Renal cortical epithelial cell (primary cell): ENCODE measurements at places on chromosomes 16 and 17.
A peak's percentile ranks its signal among the peaks of the same experiment; 100 is the strongest.

GRCh38 chr16:80993307-80993706 is 13.4 kb downstream of the CMC2 start:
- DNase-seq, result peak; percentile 81

GRCh38 chr17:7840441-7840840 is 6.4 kb downstream of the KDM6B start:
- no peak for DNase-seq

DNA sequence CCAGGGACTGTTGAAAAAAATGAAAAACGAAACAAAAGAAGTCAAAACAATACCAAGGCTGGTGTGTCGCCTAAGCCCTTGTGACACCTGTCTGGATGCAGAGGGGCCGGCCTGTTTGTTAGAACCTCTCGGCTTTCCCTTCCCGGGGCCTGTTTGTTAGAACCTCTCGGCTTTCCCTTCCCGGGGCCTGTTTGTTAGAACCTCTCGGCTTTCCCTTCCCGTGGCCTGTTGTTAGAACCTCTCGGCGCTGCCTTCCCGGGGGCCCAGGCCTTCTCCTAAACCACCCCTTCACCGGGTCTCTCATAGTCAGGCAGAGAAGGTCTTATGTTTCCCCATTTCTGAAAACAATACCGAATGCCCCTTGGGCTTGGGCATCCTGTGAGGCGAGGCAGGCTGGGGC is 180.0 kb downstream of the BANP start:
- DNase-seq, result no peak

DNA sequence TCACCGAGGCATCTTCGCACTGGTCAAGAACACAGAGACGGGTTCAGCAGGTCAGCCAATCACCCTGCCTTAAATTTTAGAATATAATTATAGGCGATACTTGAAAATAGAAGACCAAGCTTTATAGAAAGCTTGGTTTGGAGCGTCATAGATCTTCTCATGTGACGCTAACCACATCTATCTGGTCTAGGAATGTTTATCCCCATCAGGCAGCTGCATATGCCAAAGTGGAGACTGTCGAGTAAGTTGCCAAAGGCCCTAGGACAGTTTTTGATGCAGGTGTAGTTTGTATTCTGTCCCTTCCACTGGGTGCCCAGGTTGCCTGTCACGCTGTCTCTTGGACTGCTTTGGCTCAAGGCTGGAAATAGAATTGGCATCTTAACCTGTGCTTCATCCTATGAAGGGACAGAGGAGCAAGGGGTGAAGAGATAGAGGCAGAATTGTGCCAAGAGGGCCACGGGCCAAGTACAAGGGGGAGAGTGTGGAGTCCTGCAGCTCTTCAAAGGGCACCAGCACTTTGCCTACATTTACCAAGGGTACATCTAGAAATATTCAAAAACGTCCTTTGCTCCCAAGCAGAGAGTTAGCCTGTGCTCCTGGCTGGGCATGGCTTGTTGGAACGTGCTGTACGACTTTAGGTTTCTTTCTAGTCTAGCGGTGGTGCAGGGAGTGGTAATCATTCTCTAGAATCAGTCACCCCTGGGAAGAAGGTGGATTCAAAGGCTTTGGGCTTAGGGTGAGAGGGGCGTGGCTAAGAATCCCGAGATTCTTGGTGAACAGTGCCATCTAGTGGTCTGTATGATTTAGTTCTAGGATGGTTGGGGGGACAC is 5.3 kb upstream of the WIPI1 start:
- peak; percentile 94 for DNase-seq

DNA sequence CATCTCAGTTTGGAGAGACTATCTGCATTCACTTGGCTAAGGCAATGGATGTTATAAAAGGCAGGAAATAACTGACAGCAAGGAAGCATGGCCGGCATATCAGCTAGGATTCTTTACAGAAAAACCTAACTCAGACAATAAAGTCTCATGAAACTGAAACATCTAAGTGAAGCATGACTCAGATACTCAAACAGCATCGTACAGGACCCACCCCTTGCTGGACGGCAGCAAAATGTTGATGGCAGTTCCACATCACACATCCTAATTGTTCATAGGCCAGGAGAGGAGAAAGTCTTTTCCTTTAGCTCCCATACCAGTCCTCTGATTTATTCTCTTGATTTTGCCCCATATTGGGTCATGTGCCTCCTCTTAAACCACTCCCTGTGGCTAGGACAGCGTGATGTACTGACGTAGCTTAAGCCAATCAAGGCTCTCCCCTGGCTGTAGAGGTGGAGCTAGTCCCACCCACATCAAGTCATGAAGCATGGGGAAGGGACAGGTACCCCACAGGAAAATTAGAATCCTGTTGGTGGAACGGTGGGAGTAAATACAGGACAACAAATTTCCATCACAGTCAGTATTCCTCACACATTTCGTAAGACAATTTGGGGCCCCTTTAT is 178.9 kb downstream of the IRX3 start:
- no peak for DNase-seq

DNA sequence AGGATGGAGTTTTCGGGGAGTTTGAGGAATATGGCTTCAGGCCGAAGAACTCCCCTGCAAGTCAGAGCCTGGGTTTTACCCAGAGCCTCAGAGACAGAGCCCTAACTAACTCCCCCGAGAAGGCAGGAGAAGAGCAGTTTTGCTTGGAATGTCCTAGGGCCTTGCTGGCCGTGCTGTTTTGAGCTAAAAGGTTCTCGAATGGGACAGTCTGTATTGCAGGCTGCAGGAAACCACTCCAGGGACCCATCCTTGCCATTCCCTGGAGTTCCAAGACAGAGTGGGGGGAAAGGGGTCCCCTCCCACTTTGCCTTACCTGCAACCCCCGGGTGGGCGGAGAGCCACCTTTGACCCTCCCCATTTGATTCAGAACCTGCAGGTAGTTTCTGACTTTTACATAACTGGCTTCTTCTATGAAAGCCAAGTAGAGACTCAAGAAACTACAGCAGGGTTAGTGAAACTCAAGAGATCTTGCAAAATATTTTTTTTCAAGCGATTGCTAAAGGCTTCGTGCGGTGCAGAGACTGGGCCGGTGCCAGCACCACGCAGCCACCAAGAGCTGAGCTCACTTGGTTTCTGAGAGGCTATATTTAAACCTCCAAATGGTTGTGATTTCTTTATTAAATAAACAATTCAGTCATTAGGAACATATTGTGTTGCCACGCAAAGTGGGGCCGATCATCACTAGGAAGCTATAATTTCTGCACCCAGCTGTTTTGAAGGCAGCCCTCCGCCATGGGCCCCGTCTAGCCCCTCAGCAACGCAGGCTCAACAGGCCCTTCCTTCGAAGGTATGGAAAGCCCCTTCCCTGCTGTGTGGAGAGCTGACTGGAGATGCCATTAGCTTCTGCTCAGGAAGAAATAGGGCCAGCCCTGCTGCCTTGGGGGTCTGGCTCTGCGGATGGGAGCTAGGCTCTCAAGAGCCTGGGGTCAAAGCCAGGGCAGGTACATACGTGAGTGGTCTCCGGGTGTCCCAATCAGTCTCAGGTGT is 223.0 kb downstream of the NTN1 start:
- no peak for DNase-seq
